ENCODE measurements at places on chromosomes 5 and 9.

- no peak for DNase-seq
These were observed 97.6 kb downstream of the NUDT12 start for GRCh38 chr5:103464835-103465484.

DNA sequence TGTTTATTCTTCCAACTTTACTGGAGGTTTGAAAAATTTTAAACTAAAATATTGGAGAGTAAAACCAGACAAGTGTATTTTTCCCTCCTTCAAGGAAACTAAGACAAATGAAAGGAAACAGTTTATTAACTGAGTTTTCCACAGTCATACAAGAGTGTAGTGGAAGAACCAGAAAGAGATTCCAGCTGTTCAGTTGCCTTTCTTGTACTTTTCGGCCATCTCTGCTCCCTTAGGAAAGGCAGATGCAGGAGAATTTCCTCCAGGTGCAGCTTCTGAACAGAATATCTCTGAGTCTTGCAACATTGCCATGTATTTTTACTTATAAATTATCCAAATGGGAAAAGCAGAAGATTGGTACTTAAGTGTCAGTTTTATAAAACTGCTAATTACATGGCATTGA, 217.1 kb downstream of the MAST4 start:
- DNase-seq, result no peak

DNA sequence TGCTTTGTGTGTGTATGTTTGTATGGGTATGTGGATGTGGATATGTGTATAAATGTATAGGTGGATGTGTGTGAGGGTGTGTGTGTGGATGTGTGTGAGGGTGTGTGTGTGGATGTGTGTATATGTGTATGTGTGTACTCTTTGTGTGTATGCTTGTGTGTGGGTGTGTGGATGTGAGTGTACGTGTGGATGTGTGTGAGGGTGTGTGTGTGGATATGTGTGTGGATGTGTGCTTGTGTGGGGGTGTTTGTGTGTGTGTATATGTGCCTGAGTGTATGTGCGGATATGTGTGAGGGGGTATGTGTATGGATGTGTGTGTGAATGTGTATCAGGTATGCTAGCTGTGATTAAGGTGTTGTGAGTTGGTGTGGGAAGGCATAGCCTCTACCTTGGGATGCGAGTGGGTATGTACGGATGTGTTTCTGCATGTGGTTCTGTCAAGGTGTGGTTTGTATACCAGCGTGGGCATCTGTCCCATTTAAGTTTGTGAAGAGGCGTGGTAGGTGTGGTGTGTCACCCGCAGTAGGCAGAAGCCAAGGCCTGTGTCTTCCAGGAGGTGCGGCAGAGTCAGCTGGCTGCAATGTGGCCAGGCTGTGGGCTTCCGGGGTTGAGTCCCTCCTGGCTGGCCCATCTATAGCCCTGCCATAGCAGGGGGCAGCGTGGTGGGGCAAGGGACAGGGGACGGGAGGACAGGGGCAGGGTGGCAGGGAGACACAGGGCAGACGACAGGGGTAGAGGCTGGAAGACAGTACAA, 155.8 kb downstream of the DAB2IP start:
- DNase-seq, result no peak

GRCh38 chr5:176352116-176352878, 9.3 kb downstream of the KIAA1191 start:
- DNase-seq, result no peak

GRCh38 chr5:95822542-95823181, at the start of gene GLRX:
GLRX (minus strand) TSS chr5:95822726; CDS start chr5:95822662, 64 bp downstream.
- peak; percentile 36 for DNase-seq

GRCh38 chr9:127680846-127681245, 25.9 kb upstream of the CFAP157 start:
- no peak for DNase-seq

DNA sequence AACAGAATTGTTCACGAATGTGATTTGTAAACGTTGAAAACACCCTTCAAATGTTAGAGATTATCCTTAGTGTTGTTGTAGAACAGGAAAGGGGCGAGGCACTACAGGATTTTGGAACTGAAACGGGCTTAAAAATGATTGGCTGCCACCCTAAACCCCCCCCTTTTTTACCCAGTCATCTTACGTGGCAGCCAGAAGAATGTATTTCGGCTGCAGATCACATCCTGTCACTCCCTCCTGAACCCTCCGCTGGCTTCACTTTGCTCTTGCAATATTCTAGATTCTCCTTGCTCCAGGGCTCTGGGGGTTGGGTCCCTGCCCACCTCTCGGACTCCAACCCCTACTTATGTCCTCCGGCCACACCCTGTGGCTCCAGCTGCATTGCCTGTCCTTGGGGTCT, 13.9 kb upstream of the UNC5A start:
- no peak for DNase-seq

GRCh38 chr5:97242341-97242740, 59.3 kb upstream of the RIOK2 start:
- DNase-seq, result peak; percentile 44

DNA sequence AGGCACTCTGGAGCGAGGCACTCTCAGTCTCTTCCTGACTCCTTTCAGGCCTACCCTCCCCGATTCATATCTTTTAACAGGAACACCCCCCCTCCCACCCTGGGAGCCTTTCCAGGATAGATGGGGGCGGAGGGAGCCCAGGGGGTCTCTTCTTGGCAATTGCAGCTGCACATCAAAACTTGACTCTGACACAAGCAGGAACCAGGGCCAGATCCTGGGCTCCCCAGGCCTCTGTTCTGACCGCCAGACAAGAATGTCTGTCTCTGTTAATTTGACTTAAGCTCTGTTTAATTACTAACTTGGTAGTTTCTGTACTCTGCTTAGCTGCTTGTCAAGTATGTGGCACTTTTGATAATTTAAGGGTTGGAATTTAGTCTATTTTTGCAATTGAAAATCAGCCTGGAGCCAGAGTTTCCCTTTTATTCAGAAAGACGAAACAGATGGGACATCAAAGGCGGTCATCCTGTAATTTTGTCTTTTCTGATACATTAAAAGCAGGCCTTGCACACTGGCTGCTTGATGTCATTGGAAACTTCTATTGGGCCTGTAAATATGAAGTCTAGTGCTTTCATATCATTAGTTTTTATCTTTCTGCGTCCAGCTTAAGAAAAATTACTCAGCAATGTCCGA, 43.3 kb downstream of the ACTL7B start:
- DNase-seq, result no peak

DNA sequence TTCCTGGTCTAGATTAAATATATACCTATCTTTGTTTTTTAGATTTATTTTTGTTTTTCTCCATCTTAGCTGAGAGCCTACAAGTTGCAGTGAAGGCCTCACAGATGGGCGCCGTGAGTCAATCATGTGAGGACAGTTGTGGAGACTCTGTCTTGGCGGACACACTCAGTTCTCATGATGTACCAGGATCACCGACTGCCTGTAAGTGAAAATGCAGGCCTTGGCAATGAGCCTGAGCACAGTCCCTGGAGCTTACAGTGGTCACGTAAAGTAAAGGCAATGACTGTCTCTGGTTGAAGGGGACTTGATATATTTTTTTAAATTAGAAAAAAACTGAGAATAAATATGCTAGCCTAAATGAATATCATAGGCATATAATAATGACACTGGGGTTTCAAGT, 271.9 kb downstream of the ARHGEF28 start:
- no peak for DNase-seq

- DNase-seq, result no peak
These were observed 25.2 kb upstream of the CNOT6 start for GRCh38 chr5:180468732-180469585.

- no peak for DNase-seq
These were observed 33.9 kb downstream of the HACD4 start for GRCh38 chr9:20997503-20998076.

GRCh38 chr5:120139039-120139438, 325.1 kb upstream of the PRR16 start:
- DNase-seq, result peak; percentile 44

DNA sequence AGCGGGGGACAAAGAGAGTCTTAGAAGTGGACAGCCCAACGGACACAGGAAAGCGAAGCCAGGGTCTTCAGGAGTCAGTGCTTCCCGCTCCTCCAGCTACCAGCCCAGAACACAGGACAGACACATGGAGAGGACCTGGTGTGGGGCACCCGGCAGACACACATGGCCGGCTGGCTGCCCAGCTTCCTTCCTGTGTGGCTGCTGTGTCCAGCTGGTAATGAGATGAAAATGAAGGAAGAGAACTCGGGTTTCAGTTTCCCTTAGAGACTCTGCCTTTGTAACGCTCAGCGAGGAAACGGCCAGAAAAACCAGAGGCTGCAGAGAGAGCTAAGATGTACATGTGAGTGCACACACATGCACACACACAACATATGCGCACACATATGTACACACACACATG, 87.5 kb downstream of the SECISBP2 start:
- peak; percentile 32 for DNase-seq

- no peak for DNase-seq
These were observed 65.2 kb downstream of the OTULIN start for GRCh38 chr5:14729448-14730385.

- DNase-seq, result peak; percentile 41
These were observed 1.2 kb upstream of the ADAMTS6 start for GRCh38 chr5:65482736-65483545.

DNA sequence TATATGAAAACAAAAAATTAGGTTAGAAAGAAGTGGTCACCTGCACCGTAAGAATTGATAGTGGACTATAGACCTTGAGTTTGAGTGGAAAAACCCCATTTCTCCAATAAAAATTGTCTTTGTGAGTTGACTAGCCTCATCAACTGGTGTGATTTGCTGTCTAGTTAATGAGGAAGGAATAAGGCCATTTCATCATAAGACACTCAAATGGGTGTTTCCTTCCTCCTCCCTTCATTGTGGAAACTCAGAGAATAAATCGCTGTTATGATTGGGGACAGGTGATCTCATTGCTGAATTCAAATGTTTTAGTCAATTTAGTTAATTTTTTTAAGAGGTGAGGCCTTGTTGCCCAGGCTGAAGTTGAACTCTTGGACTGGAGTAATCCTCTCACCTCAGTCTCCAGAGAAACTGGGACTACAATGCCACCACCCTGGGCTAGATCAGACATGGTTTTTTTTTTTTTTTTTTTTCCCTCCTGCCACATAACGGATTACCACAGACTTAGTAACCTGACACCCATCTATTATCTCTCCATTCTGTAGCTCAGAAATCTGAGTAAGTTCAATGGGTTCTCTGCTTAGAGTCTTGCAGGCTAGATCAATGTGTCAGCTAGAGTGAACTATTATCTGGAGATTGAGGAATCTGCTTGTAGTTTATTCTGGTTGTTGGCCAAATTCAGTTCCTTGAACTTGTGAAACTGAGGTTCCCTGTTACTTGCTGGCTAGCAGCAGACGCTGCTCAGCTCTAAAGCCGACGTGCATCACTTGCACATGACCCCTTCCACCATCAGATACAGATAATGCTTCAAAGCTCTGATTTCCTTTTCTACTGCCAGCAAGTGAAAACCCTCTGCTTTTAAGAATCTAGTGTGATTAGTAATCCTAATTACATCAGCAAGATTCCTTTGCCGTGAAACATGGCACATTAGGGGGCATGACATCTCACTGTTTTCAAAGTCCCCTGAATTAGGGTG, 663.8 kb upstream of the CDH9 start:
- DNase-seq, result no peak

DNA sequence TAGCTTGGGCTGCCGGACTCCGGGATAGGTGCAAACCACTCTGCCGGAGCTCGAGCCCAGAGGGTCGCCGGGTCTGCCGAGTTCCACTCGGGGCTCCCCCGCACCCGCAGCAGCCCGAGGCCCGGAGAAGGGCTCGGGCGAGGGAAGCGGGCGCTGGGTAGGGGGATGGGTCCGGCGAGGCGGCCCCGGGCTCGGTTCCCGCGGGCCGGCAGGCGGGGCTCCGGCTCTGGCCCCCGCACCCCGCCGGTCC, 507 bp downstream of the RICTOR start:
- no peak for DNase-seq

DNA sequence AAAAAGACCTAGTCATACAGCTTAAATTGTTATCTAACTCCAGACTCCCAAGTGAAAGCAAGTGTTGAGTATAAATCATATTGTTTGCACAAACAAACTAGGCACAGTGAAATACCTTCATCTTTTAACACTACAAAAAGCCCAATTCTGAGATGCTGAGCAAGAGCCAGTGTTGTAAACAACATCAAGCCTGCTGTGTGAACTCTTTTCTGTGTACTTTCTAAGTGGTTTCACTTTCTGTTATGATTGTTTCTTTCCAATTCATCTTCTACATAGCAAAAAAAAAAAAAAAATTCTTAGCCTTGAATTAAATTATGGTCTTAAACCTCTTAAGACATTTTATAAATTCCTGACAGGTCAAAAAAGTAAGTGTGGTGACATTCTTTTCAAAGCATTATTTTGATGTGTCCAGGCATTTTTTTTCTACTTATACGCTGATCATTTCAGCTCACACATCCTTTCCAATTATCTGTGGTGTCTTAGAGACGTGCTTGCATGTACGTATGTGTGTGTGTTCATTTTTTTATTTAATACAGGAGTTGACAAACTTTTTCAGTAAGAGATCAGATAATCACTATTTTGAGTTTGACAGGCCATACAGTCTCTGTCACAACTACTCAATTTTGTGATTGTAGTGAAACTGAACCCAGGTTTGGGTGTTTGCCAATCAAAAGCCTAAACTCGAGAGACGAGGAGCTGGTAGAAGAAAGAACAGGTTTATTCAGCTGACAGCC, 556.1 kb downstream of the CDH9 start:
- no peak for DNase-seq

DNA sequence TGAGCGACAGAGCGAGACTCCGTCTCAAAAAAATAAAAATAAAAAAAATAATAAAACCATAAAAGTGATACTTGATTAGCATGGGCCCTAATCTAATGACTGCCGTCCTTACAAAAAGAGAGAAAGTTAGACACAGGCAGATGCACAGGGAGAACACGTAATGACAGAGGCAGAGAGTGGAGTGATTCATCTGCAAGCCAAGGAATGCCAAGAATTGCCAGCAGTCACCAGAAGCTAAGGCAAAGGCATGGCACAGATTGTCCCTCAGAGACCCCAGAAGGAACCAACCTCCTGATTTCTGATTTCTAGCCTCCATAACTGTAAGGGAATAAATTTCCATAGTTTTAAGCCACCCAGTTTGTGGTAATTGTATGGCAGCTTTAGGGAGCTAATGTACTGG, 79.6 kb upstream of the FREM1 start:
- DNase-seq, result no peak

- DNase-seq, result no peak
These were observed 19.4 kb downstream of the LURAP1L start for GRCh38 chr9:12794101-12794799.

- DNase-seq, result no peak
These were observed 73.0 kb upstream of the PRSS3 start for GRCh38 chr9:33722359-33722675.

- DNase-seq, result no peak
These were observed 58.6 kb upstream of the XPA start for GRCh38 chr9:97755618-97756267.

DNA sequence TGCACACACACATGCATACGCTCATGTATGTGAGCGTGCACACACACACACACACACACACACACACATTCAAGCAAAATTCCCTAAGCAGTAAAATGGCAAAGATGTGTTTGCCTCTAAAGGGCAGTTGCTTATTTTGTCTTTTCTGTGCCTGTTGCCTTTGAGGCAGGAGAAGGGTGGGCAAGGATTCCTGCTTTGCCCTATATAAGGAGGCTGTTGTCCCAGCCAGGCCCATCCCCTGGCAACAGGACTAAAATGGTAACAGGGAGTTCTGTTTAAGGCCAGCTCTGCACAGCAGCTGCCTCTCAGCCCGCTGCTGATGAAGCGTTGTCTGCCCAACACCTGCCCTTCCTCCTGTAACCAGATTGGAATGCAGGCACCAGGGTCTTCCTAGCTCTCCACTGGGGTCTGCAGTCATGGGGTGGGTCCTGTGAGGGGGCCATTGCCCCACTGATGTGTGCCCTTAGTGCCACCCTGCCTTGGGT, 64.4 kb downstream of the PPARGC1B start:
- DNase-seq, result no peak
